NCI-H460 (cell line): ENCODE measurements at places on chromosomes 6 and 20. TPM values are rescaled to one million over a fixed set of nuclear protein-coding genes. Genes with fewer than 3 reads are reported as not detected.

Gene CCN6
- not detected in 2 replicates for total RNA-seq

DNA sequence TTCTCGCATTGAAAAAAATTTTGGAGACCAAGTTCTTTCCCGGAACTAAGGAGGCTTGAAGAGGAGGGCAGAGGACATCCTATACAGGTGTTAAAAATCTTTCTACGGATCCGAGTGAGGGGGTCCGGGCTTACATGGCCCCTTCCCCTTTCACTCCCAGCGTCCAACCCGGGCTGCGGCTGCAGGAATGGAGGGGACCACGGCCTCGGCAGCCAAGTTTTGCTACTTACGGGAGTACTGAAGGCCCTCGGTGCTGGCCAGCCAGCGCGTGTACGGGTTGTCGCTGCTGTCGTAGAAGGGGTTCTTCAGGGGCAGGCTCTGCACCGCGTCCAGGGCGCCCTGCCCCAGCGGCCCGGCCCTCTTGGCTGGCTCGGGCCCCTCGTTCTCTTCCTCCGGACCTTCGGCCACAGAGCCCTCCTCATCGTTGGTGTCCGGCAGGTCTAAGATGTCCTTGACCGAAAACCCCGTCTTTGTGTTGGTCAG lies 642 bp downstream of the NKX2-2 start:
- DNase-seq: no peak

DNA sequence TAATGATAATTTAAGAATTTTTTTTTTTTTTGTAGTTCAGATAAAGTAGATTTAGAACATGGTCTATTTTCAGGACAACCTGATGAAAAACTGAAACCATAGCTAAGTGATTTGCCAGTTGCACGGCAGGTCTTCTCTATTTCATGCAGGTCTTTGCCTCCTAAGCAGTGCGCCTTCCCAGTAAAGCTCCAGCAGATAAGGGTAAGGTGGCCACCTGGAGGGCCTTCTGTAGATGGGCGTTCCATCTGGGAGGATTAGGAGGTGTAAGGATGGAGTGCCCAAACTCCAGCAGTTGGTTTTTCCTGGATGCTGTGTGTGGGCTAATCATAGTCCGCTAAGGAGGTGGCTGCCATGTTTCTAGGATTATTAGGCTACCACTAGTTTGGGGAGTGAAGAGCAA lies 107.1 kb downstream of the ARID1B start:
- DNase-seq: no peak

DNA sequence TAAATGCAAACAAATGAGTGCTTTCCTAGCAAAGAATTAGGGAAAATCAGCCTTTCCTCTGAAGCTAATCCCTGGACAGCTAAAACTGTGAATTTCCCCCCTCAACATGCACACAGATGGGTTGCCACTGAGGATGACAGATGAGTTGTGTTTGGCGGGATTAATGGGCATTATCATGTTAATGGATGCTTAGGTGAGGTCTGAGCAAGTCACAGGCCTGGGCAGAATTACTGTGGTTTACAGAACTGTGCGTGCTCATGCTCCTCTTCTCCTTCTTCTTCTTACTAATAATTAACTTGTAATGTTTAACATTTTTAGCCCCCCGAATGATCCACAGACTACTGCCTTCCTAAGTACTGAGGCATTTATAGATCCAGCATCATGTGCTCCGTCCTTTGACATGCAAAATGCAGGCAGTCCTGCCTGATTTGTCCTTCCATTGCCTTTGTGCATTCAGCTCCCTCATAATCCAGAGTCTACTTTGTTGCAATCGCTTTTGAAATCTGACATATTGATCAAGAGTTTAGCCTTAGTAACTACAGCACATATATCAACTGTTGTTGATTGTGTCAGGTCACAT lies 753.4 kb upstream of the MMS22L start:
- no peak for DNase-seq

Gene SRF
- 16.4 and 21.1 TPM in 2 replicates for total RNA-seq

DNA sequence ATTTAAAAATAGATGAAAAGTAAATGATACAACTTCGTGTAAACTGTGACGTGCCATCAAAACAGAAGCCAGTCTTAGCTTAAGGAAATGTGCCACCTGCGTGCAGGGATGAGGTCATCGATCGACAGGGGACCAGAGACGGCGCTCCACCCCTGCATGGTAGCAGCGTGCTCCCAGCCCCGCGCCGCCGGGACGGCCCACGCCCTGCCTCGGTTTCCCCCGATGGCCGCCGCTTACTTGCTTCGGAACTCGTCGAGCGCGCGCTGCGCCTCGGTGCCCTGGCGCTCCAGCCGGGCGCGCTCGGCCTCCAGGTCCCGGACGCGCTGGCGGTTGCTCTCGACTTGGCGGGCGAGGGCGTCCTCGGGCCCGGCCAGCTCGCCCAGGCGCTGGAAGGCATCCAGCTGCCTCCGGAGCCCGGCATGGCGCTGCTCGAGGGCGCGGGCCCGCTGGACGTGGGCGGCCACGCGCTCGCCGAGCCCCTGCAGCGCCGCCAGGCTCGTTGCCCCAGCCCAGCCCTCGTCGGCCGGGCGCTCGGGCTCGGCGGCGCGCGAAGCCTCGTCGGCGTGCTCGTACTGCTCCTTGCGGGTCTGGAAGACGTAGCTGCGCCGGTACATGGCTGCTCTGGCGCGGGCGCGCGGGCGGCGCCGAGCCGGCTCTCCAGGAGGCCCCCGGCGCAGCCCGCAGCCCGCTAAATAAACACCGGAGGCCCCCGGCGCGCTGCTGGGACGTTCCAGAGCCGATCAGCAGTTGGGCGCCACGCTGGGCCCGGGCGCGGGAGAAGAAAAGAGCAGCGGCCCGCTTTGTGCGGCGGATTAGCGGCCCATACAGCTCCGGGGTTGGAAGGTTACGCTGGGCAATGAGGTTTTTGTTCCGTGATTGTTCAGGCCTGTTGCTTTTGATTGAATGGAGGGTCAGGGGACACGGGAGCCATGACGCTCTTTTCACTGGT lies at the start of gene BFSP1:
BFSP1 (minus strand) TSS at position 664 of the 949 bp plus-strand sequence; CDS start at position 614, 50 bp downstream.
- peak; percentile 51 for DNase-seq

DNA sequence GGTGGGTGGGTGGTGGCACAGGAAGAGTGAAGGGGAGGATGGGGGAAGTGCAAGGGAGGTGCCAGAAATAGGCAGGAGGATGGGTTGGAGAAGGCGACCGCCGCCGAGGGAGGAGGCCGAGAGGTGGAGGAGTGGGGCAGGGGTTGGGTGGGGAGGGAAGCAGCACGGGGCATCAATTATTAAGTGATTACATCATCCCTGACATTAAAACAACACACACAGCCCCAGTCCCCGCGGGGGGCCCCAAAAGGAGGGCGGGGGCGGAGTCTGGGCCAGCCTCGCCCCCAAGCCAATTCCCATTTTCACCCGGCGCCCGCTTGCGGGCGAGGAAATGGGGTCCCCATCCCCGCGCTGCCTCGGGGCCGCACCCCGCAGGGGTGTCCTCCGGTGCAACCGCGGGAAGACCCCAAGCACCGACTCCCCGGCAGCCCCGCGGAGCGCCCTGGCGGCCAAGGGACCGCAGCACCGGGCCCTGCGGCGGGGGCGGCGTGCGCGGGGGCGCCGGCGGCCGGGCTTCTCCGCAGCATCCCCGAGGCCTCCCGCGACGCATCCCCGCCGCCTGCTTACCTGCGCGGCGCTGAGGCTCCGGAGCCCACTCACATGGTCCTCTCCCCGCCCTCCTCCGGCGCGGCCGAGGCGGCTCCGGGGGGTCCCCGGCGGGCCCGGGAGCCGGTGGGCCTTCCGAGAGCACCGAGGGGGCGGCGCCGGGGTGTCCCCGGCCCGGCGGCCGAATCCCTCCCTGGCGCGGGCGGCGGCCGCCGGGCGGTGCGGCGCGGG lies 663 bp downstream of the FYN start:
- no peak for DNase-seq

- DNase-seq: no peak
Measured at GRCh38 chr20:3226093-3226492, 12.9 kb downstream of the SLC4A11 start.

- DNase-seq: no peak
Measured at GRCh38 chr6:168037242-168037641, 39.8 kb downstream of the KIF25 start.

GRCh38 chr6:43386492-43386891 lies 17.0 kb upstream of the ZNF318 start:
- DNase-seq: no peak

Gene RSPH9
- total RNA-seq: 0.42 and 0.61 TPM in 2 replicates

- DNase-seq: no peak
Measured at GRCh38 chr6:130047088-130047995, 29.0 kb downstream of the L3MBTL3 start.

Gene EDN1
- total RNA-seq: 12.0 and 12.8 TPM in 2 replicates

Gene PLA2G7
- 7.9 and 10.6 TPM in 2 replicates for total RNA-seq
